Aorta (tissue), 5 donors: ENCODE measurements at places on chromosomes 6 and 20. TPM values are rescaled to one million over a fixed set of nuclear protein-coding genes. Genes with fewer than 3 reads are reported as not detected.

DNA sequence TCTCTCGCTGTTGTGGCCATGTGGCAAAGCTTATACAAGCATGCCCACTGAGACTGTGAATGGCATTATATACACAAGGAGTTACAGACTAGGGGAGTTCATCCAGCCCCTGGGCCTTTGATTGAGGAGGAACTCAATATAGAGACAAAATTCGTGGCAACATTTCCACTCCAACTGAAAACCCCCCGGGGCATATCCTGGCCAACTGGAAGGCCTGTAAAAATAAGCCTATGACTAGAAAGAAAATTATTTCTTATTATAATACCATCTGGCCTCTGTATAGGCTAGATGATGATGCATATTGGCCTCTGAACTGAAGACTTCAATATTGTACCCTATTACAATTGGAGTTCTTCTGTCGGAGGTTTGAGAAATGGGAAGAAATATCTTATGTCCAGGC lies 175.5 kb upstream of the GJE1 start:
- no peak overlapping the region for H3K27ac ChIP-seq
- no peaks in the 10 kb centered on the region for H3K36me3 ChIP-seq
- H3K4me1 ChIP-seq: peaks cover 9% of the 10 kb centered on the region
- no peak for DNase-seq
- no peak overlapping the region for H3K4me3 ChIP-seq

GRCh38 chr20:21352703-21353102 lies 44.6 kb downstream of the NKX2-4 start:
- H3K4me1 ChIP-seq: no peaks in the 10 kb centered on the region
- no peaks in the 10 kb centered on the region for H3K27me3 ChIP-seq
- H3K4me3 ChIP-seq: no peak overlapping the region

SLC32A1 gene
- polyA plus RNA-seq: not detected

DNA sequence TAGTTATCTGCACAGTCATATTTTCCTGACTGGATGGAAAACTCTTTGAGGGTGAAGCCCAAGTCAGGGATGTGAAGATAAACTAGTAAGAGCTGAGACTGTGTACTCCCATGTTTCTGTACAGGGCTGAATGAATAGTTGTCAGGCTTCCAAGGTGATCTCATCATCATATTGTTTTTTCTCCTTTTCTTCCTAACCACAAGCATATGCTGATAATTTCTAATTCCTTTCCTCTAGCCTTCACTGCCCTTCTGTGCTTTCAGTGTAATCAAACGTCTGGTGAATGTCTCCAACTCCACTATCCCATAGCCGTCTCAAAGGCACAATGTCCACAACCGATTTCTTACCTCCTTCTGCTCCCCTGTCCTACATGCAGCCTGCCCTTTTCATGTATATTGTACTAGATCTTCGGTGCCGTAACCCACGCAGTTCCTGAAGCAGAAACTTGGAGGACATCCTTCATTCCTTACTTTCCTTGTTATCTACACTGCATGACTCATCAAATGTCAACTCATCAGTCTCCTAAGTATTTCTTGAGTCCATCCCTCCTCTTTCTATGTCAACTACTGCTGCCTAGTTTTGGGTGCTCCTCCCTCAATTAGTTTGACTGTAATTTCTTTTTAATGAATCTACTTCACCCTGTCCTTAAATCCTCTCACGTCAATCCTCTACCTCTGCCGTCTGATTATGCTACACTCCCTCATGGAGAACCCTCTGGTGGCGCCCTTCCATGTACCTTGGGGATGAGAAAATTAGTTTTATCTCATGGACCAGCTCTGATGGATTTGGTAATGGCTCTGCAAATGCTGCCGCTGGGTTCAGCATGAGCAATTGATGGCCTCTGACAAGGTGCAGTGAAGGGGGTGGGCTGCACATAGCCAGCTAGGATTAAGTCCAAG lies 21.9 kb downstream of the NCOA7 start:
- H3K36me3 ChIP-seq: no peaks in the 10 kb centered on the region
- H3K27me3 ChIP-seq: no peaks in the 10 kb centered on the region
- H3K4me3 ChIP-seq: no peak overlapping the region

- H3K27ac ChIP-seq: no peak overlapping the region
- H3K36me3 ChIP-seq: no peaks in the 10 kb centered on the region
- H3K27me3 ChIP-seq: no peaks in the 10 kb centered on the region
- DNase-seq: no peak
- H3K4me1 ChIP-seq: no peaks in the 10 kb centered on the region
These were observed 13.8 kb upstream of the GTF3C6 start for GRCh38 chr6:110944681-110945151.

LY6G5C gene
- polyA plus RNA-seq: 5.9 TPM

ASIP gene
- not detected for polyA plus RNA-seq

GRCh38 chr6:39553860-39554802 lies 171.1 kb downstream of the KIF6 start:
- no peaks in the 10 kb centered on the region for H3K36me3 ChIP-seq
- H3K4me1 ChIP-seq: peaks cover 2% of the 10 kb centered on the region
- no peak for DNase-seq
- H3K27ac ChIP-seq: no peak overlapping the region
- no peaks in the 10 kb centered on the region for H3K27me3 ChIP-seq

DNA sequence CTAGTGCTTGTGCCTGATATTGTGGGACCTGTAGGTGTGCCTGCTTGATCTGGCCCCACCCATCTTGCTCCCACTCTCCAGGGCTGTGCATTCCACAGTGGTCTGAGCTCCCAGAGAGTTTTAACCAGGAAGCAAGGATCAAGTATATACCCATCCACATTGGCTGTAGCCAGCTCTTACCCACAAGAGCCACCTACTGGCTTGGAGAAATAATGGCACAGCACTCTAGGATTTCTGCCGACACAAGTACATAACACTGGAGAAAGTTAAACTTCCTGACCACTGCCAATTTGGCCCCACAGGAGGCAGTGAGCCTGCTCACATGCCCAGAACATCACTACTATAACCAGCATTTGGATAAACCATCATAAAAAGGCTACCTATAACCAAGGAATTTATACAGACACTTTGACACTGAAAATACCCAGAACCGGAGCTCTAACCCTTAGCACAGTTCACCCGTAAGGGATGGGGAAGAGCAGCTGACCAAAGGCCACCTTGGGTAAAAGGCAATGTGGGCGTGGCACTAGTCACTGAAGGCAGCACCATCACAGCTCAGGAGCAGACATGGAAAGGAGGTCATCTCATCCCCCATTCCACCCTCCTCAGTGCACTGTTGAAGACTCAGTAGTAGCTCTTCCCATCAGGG lies 440.4 kb downstream of the BTBD3 start:
- no peak for DNase-seq
- no peaks in the 10 kb centered on the region for H3K36me3 ChIP-seq
- no peaks in the 10 kb centered on the region for H3K27me3 ChIP-seq
- H3K4me1 ChIP-seq: no peaks in the 10 kb centered on the region

FAM83B gene
- not detected for polyA plus RNA-seq

- H3K27ac ChIP-seq: no peak overlapping the region
- H3K4me3 ChIP-seq: no peak overlapping the region
- H3K27me3 ChIP-seq: no peaks in the 10 kb centered on the region
- no peak for DNase-seq
- H3K36me3 ChIP-seq: no peaks in the 10 kb centered on the region
- H3K4me1 ChIP-seq: no peaks in the 10 kb centered on the region
These were observed 143.2 kb upstream of the ZNF217 start for GRCh38 chr20:53736757-53737395.

- no peaks in the 10 kb centered on the region for H3K4me1 ChIP-seq
- H3K36me3 ChIP-seq: no peaks in the 10 kb centered on the region
- no peak for DNase-seq
- H3K4me3 ChIP-seq: no peak overlapping the region
These were observed 6.7 kb upstream of the KHDC1L start for GRCh38 chr6:73231986-73232391.

- no peaks in the 10 kb centered on the region for H3K27me3 ChIP-seq
- no peak overlapping the region for H3K4me3 ChIP-seq
- H3K4me1 ChIP-seq: no peaks in the 10 kb centered on the region
- no peak for DNase-seq
These were observed 193.2 kb upstream of the SALL4 start for GRCh38 chr20:51995551-51995951.
